ENCODE measurements at places on chromosomes 3 and 15.

DNA sequence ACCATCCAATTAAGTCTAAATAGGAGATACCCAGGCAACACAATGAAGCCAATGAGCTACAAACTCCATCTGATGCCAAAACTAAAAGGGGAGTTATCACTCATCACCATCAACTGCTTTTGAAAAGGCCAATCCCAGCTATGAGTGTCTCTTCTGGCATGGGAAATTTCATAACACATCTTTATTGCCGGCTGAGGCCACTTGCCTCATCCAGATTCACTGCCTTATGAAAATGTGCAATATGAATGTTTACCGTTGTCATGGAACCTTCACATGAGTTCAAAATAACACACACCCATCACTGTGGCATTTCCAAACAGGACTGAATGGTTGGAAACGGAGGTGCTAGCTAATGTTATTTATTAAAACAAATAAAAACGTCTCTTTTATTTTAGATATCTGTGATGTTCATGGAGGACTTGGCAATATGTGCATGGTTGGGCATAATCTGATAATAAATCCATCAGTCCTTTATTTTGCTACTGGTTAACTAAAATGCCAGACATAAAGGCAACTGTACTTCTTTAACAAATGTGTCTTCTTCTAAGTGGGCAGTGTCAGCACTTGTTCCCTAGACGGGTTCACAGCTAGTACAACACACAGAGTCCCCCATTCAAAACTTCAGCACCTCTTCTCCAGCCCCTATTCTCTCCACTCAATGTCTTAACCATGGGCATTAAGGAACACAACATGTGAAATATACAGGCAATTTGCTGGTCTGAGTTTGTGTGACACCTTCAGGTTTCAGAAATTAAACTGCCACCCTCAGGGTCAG lies 143.9 kb downstream of the MAGI1 start:
- no peak for DNase-seq

GRCh38 chr3:38970851-38971638 lies 80.7 kb downstream of the SCN11A start:
- no peak for DNase-seq

- DNase-seq: no peak
Observed at GRCh38 chr3:27559835-27560234, 75.7 kb upstream of the SLC4A7 start.

DNA sequence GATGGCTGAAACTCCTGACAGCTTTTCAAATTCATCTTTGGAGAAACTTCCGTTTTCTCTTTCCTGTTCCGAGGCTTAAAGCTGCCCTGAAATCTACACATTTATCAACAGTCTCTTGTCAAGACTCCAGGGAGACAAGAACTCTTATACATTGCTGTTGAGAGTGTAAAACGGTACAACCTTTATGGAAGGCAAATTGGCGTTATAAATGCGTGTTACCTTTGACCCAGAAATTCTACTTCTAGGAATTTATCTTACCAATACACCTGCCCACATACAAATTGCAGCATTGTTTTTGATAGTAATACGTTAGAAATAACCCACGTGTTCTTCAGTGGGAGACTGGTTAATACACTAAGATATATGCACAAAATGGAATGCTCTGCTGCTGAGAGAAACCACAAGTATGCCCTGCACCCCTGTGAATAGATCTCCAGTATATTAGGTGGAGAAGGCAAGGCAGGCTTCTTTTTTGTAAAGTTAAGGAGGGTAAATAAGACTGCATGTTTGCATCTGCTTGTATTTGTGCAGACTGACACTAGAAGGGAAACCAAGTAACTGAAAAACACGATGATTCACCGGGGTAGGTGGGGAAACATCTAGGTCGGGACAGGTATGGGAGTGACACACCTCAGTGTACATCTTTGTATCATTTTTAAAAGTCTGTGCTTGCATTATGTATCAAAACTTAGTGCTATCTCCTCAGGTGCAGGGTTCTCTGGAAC lies 97.5 kb downstream of the IGF1R start:
- DNase-seq: no peak

Data from RKO (cell line).